Activated CD4-positive, alpha-beta T cell treated with anti-CD3 and anti-CD28 coated beads, Interleukin-2, amount 50 U/mL, for 48 hours (primary cell): ENCODE measurements at places on chromosomes 6 and 20.

DNA sequence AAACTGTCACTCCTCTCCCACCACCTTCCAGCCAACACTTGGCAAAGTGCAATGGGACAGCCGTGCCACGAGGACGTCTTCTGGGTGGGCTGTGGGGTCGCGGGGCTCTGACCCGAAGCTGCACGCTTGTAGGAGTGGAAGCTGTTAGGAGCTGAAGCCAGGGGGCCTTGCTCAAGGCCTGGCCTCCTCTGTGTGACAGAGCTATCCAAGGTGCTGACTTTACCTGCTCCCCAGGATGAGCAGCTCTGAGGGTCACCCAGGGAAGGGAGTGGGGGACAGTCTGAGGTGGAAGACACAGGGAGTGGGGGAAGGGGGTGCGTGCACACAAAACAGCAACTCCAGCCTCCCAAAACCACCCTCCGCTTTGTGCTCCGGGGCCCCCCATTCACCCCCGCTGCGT lies 17.5 kb upstream of the CHRNA4 start:
- no peak for DNase-seq

DNA sequence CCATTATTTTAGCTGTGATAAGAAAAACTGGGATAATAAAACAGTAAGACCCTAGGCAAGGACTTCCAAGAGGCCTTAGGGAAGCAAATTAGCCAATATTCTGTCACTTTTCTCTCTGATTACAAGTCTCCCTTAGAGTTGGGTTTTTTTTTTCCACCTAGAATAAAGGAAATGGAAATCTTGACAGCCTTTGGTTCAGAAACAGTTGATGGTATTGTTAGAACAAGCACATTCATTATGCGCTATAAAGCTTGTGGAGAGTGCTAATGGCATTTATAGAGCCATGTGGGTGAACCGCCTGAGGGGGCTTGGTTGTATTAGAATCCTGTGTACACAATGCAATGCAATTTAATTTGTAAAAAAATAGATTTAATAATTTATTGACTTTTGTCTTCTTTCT lies 88.9 kb upstream of the OGFRL1 start:
- no peak for DNase-seq

- no peak for DNase-seq
Observed at GRCh38 chr6:83047065-83047754, 18.4 kb downstream of the UBE3D start.

GRCh38 chr6:90656325-90656724 lies 69.5 kb upstream of the MAP3K7 start:
- no peak for DNase-seq

DNA sequence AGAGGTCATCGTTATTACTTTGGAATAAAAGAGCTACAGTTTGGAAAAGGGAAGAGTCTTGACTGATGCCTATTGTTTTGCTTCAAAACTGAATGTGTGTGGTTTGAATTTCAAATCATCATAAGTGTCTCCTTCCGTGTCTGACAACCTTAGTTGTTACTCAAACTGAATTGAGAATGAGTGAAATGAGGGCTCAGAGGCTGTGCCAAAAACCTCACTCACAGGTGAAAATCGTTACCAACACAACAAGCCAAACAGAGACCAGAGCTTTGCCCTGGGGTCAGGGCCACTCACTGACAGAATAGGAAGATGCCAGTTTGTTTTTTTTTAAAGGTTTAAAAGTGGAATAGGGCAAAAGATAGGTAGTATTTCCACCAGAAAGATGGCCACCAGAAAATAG lies 15.2 kb upstream of the SIRT5 start:
- no peak for DNase-seq

GRCh38 chr6:131807644-131808459 lies at the start of gene ENPP1:
TSS of gene ENPP1 (plus strand) at chr6:131808020. CDS start at chr6:131808036, 16 bp downstream.
- peak; percentile 54 for DNase-seq

GRCh38 chr6:149888093-149888492 lies 9.8 kb downstream of the RAET1E start:
- no peak for DNase-seq

DNA sequence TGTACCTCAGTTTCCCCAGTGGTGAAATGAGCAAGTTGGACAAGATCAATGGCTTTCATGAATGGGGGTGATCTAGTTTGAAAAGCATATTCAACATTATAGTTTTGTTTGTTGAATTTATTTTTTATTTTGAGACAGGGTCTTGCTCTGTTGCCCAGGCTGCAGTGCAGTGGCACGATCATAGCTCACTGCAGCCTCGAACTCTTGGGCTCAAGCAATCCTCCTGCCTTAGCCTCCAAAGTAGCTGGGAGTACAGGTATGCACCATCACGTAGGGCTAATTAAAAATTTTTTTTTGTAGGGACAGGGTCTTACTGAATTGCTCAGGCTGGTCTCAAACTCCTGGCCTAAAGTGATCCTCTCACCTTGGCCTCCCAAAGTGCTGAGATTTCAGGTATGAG lies 63.4 kb downstream of the CNBD2 start:
- no peak for DNase-seq

GRCh38 chr6:53734473-53735299 lies 60.1 kb upstream of the LRRC1 start:
- peak; percentile 48 for DNase-seq

- no peak for DNase-seq
Observed at GRCh38 chr6:69696273-69696672, 100.5 kb downstream of the LMBRD1 start.

DNA sequence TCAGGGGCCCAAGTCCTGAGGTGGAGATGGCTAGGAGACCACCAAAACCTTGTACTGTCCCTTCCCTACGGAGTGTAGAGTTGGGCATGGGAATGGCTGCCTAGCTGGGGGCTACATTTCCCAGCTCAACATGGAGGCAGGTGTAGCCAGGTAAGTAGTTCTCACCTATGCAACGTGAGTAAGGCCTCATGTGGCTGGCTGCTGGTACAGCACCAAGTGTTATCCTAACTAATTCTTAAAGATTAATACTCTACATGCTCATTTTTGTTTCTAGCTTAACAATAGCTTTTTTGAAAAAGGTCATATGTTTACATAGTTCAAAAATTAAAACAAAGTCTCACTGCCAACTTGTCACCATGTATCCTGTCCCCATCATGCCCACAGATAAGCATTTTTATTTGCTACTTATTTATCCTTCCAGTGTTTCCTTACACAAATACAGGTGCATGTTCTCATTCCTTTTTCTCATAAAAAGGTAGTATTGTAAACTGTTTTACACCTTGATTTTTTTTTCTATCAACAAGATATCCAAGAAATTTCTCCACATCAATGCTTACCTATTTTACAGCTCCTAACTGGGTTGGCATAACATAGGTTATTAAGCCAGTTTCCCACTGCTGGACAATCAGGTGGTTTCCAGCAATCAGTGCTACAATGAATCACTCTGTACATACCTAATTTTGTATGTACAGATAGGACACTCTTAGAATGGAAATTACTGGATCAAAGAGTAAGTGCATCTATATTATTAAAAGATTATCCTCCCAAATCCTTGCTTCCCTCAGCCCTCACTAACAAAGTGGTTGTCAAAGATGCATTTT lies 25.5 kb downstream of the ABHD12 start:
- no peak for DNase-seq

GRCh38 chr6:32105433-32105832 lies 3.7 kb downstream of the TNXB start:
- DNase-seq, result no peak

- no peak for DNase-seq
Observed at GRCh38 chr20:64237316-64237715, 18.2 kb upstream of the PCMTD2 start.

- peak; percentile 53 for DNase-seq
Observed at GRCh38 chr20:33791959-33792597, 19.1 kb upstream of the CHMP4B start.

GRCh38 chr6:83883240-83883639 lies 23.8 kb downstream of the CYB5R4 start:
- DNase-seq, result no peak

GRCh38 chr6:3541006-3541585 lies 84.2 kb upstream of the SLC22A23 start:
- DNase-seq, result no peak

DNA sequence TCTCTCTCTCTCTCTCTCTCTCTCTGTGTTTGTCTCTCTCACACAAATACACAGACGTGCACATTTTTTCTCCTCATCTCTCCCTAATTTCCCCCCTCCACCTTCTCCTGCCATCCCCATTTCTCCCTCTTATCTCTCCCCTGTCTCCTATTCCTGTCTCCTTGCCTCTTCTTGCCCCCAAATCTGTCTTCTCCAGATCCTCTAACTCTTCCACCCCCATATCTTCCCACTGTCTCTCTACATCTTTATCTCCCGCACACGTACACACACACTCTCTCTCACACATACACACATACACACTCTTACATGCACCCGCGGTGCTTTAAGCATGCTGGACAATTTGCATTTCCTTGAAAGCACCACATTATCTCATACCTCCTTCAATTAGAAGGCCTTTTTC lies 15.9 kb downstream of the KIZ start:
- DNase-seq, result no peak

- peak; percentile 33 for DNase-seq
Observed at GRCh38 chr6:34912715-34913464, 23.8 kb downstream of the ANKS1A start.

- DNase-seq, result no peak
Observed at GRCh38 chr6:83042467-83043053, 23.1 kb downstream of the UBE3D start.

DNA sequence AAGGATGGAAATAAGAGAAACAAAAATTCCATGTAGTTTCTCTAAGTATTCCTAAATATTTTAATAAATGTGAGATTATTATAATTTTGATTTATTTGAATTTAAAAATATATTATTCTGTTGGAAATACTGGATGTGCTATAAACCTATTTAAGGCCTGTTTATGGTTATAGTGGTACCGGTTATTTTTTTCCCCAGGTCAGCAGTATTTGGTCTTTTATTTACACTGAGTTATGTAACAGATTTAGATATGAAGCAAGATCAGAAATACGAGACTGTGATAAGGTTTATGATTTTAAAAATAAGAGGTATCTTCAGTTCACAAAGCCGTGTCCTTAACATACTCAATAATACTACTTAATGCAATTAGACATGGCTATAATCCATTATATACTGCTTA lies 634.3 kb upstream of the POU3F2 start:
- no peak for DNase-seq

- DNase-seq, result no peak
Observed at GRCh38 chr6:41654151-41654697, 16.0 kb downstream of the MDFI start.

DNA sequence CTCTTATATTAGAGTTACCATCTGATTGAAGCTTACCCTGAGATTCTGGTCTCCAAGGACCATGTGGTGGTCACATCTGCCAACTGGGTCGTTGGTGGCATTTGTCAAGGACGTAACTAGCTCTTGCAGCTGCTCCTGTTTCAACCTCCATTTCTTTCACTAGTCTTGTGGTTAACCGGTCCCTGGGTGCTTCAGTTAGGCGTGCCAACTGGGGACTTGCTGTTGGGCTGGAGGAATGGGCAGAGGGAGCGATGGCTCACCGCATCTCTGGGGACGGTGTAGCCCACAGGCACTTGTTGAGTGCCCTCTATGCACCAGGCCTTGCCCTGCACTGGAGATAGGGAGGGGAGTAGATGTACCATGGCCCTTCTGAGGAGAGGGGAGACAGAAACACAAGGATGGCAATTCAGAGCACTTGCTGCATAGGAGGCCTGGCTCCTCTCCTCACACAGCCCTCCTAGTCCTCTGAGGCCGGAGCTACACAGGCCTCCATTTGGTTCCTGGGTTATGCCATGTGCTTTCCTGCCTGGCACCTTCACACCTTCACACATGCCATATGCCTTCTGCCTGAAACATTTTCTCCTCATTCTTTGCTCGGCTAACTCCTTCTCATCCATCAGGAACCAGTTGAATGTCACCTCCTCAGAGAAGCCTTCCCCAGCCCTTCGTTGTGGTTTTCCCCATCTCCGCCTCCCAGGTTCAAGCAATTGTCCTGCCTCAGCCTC lies 20.0 kb upstream of the ASXL1 start:
- DNase-seq, result no peak

DNA sequence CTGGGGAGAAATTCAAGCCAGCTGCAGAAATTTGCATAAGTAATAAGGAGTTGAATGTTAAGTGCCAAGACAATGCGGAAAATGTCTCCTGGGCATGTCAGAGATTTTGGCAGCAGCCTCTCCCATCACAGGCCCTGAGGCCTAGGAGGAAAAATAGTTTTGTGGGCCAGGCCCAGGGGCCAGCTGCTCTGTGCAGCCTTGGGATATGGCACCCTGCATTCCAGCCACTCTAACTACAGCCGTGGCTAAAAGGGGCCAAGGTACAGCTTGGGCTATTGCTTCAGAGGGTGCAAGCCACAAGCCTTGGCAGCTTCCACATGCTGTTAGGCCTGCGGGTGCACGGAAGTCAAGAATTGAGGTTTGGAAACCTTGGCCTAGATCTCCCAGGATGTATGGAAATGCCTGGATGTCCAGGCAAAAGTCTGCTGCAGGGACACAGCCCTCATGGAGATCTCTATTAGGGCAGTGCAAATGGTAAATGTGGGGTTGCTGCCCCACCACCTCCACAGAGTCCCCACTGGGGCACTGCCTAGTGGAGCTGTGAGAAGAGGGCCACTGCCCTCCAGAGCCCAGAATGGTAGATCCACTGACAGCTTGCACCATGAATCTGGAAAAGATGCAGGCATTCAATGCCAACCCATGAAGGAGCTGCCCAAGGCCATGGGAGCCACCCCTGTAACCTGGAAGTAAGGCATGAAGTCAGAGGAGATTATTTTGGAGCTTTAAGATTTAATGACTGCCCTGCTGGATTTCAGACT lies 126.5 kb downstream of the DTNBP1 start:
- DNase-seq, result no peak

DNA sequence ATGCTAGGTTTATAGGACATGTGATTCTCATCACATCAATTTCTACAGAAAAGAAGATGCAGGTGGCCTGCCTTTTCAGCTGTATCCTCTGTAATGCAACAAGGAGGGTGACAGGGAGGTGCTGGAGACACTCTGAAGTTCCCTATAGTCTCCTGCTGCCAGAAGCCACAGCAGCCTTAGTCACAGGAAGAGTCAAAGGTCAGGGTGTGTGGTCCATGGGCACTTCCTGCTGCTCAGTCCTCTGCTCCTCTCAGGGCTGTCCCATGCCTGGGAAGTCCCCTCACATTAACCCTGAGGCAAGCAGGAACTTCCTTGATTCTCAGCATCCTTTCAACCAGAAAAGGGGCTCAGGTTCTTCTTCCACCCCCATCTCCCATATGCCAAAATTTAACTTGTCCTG lies 144.8 kb upstream of the FOXA2 start:
- DNase-seq, result no peak

DNA sequence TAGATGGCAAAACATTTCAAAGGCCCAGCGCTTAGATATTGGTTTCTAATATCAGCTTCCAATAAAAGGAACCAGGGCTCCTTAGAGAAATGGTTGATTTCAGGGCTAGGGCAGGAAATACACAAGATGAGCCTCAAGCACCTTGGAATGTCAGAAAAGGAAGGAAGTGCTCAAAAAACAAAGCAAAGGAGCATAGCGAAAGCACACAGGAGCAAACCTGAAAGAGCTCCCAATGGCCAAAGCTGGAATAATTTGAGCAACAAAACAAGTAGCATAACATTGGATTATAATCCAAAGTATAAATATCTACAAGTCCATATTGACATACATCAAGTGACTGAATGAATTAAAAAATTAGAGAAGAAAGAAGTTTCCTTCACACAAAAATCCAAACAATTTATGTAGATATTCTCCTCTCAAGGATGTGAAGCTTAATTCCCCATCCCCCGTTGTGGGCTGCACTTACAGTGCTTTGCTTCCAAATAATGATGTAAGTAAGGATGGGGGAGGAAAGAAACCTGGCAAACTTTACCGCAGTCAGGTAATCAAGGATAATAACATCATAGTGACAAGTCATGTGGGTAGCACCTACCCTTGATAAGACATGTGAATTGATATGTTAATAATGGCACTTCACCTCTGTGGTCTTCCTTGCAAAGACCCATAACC lies 132.9 kb upstream of the DST start:
- DNase-seq, result no peak
